ENCODE measurements at places on chromosomes 5 and 9.

GRCh38 chr9:123319541-123320339 is 36.3 kb upstream of the CRB2 start:
- no peak for DNase-seq

- DNase-seq = no peak
Observed at GRCh38 chr9:135950135-135950682, 11.0 kb downstream of the UBAC1 start.

- DNase-seq = no peak
Observed at GRCh38 chr5:149497357-149497756, 53.9 kb downstream of the CSNK1A1 start.

- no peak for DNase-seq
Observed at GRCh38 chr5:2895196-2895595, 143.7 kb upstream of the IRX2 start.

DNA sequence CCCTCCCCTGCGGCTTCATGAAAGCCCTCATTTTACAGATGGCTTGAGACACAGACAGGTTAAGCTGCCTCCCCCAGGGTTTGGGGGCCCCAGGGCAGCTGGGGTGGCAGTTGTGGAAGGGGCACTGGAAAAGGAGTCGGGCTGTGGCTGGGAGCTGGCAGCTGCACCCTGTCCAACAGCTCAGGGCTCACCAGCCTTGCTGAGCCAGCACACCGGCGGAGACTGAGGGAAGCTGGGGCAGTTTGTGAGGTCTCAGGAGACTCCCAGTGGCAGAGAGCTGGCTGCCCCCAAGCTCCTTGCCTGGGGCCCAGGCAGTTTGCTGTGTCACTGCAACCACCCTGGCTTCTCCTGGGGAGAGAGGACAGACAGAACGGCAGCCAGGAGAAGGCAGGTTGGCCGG is 34.8 kb upstream of the RAPGEF1 start:
- DNase-seq = no peak

- DNase-seq = no peak
Observed at GRCh38 chr5:150017226-150018005, 16.9 kb downstream of the HMGXB3 start.

- DNase-seq = no peak
Observed at GRCh38 chr5:57549566-57549965, 67.0 kb upstream of the ACTBL2 start.
